Endodermal cell (in vitro differentiated cells): ENCODE measurements at places on chromosomes 4 and X.

- DNase-seq: no peak
Observed at GRCh38 chr4:10346023-10346422, 111.2 kb downstream of the ZNF518B start.

GRCh38 chrX:21989384-21989783, 42.7 kb upstream of the PHEX start:
- no peak for DNase-seq

GRCh38 chr4:4182835-4183568, 43.7 kb downstream of the OTOP1 start:
- DNase-seq: peak; percentile 89

- peak; percentile 39 for DNase-seq
Observed at GRCh38 chr4:129109965-129110824, 14.2 kb downstream of the C4orf33 start.

GRCh38 chr4:98919996-98920395, 8.9 kb downstream of the EIF4E start:
- DNase-seq: no peak

- no peak for DNase-seq
Observed at GRCh38 chr4:33714971-33715370, 2529.3 kb downstream of the ARAP2 start.

GRCh38 chr4:8463811-8464210, 23.2 kb downstream of the TRMT44 start:
- no peak for DNase-seq

- DNase-seq: no peak
Observed at GRCh38 chr4:54268151-54268550, 39.1 kb downstream of the PDGFRA start.

- DNase-seq: no peak
Observed at GRCh38 chrX:119684916-119685224, 8.1 kb downstream of the SEPTIN6 start.

DNA sequence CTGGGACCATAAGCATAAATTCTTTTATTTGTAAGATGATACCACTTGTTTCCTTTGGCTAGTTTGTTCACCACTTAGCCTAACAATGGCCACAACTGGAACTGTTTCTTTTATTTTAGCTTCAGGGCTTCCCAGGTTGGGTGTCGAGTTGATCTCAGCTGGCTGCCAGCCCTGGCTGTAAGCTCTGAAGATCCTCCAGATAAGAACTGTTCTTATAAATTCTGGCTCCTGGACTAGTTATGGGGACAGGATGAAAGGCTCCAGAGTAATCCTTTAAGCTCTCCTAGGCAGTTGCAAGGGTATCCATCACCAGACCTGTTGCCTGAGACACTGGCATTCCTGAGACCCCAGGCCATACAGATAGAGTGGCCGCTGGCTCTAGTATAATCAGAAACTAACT, 129.4 kb upstream of the ACSL4 start:
- no peak for DNase-seq

DNA sequence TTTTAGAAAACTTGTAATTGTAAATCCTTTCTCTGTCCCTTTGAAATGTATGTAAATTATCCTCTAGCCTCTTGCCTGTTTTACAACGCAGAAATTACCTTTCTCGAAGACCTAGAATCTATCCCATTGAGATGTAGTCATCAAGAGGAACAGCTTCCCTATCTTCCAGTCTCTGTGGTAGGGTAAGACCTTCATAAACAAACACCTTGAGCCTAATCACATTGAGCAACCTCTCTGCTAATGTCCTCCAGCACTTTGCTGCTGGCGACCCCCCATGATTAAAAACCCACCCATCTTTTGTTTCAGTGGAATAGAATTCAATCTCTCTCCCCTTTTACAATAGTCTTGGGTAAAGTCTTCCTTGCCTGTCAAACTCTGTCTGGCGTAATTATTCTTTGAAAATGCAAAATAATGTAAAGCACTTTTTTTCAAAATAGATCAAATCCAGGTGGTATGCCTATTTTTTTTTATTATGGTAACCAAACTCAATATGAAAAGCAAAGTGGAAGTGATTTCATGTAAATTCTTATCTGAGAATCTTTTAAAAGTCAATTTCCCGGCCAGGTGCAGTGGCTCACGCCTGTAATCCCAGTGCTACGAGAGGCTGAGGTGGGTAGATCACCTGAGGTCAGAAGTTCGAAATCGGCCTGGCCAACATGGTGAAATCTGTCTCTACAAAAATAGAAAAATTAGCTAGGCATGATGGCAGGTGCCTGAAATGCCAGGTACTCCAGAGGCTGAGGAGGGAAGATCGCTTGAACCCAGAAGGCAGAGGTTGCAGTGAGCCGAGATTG, 237.9 kb downstream of the GRXCR1 start:
- no peak for DNase-seq

DNA sequence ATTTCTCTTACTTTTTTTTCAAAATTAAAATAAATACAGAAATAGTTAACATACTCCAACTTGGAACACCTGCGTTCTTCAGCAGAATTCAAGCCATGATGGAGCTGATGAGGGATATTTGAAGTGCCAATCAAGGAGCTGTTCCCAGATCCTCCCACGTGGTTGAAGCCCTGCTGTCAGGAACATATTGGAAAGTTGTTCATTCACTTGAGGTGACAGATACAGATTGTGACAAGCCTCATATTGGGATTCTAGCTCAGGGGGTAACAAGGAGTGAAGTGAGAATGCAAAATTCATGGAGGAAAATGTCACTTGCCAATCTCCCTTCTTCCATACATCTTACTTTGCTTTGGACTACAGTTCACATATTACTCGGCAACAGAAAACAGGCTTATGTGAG, 2670.8 kb downstream of the PCDH7 start:
- DNase-seq: no peak

DNA sequence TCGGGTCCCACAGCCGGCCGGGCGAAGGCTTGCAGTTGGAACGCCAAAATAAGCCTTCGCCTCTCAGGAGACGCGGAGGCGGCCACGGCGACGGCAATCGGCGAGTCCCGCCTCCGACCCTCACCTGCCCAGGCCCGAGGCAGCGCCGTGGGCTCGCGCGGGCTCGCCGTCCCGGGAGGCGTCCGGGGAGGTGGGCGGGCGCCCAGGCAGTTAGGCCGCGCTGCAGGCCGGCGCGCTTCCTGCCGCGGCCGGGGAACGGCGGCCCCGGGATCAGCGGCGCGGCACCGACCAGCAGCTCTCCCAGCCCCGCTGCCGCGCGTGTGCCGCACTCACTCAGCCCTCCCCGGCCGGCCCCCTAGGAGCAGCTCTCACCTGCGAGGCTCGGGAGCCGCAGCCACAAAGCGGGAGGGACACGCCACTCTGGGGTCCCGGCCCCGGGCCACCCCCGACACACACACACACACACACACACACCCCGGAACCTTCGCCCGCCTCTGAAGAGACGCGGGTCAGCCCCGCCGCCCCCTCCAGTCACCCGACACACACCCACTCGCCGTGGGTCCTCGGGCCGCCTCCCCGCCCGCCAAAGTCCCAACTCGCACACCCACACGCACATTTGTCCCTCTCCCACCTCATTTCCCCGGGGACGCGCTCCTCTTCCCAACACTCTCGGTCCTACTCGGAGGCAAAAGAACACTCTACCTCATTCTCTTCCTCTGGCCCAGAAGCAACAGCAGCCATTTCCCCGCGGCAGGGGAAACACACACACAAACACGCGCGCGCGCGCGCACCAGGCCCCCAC, at the start of gene CNOT6L:
Gene CNOT6L, minus strand, starts transcription at position 767 of the 802 bp plus-strand sequence. Its CDS starts 60 bp downstream, at position 707.
- peak; percentile 81 for DNase-seq

DNA sequence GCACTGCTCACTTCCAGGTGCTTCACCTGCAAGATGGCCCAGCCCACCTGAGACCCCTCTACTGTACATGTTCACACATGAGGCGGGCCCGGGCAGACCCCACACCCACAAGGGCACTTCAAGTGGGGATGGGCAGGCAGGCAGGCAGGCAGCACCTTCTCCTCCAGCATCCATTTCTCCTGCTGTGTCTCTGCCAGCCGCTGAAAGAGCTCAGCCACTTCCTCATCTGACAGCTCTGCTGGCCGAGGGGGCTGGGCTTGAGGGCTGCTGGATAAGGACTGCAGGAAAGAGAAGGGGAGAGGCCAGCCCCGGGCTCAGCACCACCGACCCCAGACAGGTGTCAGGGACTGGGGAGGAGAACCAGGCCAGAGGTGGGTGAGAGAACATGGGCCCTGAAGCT, 4.4 kb upstream of the KCND1 start:
- DNase-seq: no peak

DNA sequence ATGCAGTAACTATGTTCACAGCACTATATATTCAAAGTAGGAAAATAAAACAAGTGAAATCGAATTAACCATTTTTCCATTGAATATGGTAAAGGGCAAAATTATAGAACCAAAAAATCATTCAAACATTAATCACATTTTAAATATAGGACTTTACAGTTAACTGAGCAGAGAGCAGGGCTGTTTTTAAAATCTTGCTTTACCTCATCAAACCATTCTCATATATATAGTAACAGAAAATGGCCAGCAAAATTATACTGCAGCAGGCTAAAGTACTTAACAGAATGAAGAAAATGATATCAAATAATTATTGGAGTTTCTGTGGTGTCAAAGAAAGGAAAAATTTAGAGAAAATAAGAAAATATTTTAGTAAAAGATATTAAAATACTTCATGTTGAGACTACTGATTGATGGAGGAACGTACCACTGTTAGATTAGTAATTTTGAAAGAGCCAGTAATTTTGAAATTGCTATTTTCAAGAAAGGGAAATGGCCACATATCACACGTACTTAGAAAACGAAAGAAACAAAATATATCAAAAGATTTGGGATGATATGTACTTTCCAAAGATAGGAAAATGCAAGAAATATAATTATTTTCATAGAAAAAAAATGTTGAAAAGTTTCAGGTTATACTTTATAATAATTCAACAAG, 813.7 kb downstream of the DMD start:
- DNase-seq: no peak

DNA sequence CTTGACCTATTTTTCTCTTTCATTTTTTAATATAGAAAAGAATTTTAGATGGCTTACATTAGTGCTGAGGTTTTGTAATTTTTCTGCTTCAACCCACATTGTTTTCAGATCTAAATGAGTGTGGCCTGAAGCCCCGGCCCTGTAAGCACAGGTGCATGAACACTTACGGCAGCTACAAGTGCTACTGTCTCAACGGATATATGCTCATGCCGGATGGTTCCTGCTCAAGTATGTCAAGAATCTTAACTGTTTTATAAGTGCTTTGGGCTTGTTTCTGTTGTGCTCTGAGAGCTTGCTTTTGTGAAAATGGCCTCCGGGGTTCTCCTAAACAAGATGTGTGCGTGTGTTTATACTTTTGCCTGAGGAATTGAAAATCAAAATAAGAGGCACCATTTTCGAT, 41.6 kb downstream of the NPNT start:
- DNase-seq: no peak

- no peak for DNase-seq
Observed at GRCh38 chr4:26131711-26132110, 189.1 kb upstream of the RBPJ start.

DNA sequence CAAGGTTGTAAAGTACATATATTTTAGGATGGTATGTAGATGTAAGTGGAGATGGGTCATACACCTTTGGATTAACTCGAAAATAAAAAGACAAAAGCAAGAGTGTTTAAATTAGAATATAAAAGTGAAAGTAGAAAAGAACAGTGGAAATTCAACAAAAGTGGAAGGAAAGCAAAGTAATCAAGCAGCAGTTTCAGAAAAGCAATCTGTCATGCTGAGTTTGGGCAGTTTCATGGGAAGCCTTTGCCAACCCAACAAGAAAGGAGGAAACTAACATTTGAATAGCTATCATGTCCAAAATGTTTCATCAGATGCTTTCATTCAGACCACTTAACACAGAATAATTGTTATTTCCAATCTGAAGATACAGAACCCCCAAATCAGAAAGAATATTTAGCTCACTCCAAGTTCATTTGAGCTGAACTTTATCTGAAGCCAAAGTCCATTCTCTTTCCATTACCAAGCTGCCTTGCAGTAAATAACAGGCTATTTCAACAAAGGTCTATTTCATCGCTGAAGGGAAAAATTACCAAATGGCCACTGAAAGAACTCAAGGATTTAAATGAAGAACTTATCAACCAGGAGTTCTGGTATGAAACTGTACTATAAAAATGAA, 1.8 kb upstream of the EXOSC9 start:
- DNase-seq: no peak

DNA sequence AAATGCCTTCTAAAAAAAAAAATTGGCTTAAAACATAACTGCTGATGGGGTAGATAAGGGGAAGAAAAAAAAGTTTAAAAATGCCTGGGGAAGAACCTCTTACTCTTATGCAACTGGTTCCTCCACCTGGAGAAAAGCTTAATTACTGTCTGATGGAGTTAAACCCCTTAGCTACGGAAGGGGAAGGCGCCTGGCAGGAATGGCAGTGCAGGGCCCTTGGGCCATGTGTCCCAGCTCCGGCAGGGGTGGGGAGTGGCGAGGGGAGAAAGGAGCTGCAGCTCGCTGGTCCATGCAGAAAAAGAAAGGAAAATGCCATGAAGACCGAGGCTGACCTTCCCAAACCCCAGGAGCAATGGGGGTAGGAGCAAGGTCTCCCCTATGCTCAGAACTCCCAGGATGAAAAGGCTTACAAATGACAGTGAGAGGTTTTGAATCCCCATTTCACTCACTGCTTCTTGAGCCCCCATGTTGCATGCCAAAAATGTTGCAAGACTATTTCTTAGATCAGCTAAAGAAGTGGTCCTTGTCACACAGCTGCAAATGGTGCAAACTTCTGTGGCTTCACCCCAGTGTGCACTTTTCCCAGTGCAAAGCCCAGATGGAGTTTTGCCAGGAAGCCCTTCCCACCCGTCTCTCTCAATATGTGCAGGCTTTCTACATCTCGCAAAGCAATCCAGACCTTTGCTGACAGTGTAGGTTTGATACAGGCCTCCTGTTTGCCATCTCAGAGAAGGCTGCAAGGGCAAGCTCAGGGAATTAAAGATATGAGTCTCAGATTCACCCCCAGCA, 204.8 kb upstream of the CT83 start:
- DNase-seq: no peak
